ENCODE measurements at places on chromosomes 3 and 15.

- no peak for DNase-seq
These were observed 681.0 kb downstream of the DIPK2A start for GRCh38 chr3:144652573-144652972.

- no peak for DNase-seq
These were observed 9.7 kb upstream of the CRBN start for GRCh38 chr3:3189102-3189727.

GRCh38 chr3:171824824-171825221 is 14.5 kb upstream of the PLD1 start:
- DNase-seq, result no peak

DNA sequence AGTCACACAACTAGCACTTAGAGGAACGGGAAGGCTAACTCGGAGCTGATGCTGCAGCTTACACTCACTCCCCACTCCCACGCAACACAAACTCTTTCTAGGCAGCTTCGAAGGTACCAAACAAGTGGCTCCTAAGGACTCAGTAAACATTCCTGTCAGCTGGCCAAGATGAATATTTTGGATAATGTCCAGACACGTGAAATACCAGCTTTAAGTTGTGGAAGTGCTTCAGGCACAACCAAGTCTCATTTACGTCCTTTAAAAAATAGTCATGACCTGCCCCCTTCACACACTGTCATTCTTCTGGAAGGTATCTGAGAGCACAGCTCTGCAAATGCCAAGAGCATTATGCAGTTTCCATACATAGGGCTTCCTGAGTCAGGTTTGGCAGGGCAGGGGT is 1005.9 kb upstream of the CFAP20DC start:
- DNase-seq, result no peak

DNA sequence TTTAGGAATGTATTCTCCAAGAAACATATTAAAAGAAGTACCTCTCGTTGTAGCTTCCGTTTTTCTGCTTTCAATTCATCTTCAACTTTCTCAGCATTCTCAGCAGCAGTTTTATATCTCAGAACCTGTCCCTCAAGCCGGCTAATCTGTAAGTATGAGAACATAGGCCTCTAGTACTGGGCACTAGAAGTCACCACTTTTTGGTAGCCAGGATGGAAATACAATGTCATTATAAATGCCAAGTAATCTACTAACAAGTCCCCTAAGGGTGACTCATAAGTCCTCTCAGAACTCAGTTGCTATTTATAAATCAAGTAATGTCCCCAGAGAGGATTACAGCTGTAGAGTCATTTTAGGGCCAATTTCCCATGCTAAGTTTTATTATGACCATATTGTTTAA is 61.1 kb downstream of the MLH1 start:
- no peak for DNase-seq

- no peak for DNase-seq
These were observed 21.8 kb upstream of the CLDN18 start for GRCh38 chr3:137988152-137988551.

DNA sequence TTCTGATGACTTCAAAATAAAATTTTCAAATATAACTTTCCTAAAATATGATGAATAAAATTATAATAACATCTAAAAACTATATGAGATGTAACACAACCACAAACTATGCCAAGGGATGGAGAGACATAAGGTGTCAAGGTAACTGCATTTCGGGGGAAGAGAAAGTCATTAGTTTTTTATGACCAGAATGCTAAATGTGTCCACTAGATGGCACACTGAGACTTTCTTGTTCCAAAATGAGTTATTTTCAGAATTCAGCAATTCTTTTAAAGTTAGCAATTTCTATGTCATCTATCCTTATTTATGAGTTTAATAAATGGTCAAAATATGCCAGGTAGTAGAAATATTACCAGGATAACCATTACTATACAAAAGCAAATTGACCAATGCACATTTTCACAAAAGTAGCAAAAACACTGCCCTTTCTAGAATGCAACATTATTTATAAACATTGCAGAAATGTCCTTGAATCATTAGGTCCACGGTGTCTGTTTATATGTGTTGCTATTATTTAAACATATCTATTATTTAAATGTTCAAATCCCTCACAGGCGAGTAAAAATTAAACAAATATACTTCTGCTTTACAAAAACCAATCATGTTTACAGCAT is 374.2 kb downstream of the PLCL2 start:
- peak; percentile 10 for DNase-seq

- no peak for DNase-seq
These were observed 100.1 kb downstream of the TPRA1 start for GRCh38 chr3:127490271-127491023.

- DNase-seq, result no peak
These were observed 359.3 kb downstream of the PLOD2 start for GRCh38 chr3:145801696-145802095.

DNA sequence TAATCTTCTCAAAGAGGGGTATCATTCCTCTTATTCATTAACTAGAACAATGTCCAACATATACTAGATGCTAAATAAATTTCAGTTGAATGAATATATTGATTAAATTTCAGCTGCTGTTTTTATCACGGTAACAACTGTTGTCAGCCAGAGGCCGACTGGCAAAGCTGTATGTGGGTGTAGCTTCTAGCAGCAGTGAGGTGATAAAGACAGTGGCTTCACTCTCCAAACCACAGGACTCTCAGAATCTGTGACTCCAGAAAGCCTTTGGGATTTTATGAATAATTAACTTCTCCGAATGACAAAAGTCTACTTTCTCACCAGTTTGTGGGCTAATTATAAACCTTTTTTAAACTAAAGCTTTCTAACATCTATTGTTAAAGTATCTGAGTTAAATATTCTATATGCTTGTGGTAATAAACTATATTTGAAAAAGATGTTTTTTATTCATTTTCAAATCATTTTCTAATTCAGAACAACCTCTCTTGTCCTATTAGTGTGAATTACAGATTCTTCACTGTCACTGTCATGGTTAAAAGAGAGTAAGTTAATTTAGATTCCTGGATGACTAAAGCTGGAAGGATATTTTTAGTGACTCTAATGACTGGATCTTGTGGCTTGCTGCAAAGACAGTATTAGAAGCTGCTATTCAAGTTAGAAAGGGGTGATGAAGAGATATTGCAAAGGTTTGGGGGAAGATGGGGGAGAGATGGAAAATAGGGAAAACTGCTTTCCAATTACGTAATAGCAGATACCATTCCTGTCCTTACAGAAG is 796.4 kb upstream of the ARPP21 start:
- DNase-seq, result no peak

DNA sequence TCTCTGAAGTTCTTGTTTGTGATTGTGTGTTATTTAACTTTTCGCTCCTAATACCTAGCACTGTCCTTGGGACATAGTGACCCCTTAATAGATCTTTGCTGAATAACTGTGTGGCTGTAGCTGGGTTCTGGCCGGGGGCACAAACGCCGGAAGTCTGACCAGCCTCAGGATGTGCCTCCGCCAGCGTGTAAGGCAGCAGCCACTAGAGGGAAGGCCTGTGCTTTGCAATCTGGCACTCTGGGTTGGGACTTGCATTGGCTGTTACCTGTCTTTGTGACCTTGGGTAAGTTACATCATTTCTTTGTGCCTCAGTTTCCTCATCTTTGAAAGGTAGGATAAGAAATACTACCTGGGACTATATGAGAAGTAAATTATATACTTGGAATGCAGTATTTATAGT is 158.7 kb downstream of the GHSR start:
- DNase-seq, result no peak

- DNase-seq, result no peak
These were observed 30.6 kb downstream of the YEATS2 start for GRCh38 chr3:183728204-183728603.

GRCh38 chr3:150414258-150414657 is 6.2 kb downstream of the TSC22D2 start:
- DNase-seq, result no peak

- no peak for DNase-seq
These were observed 26.2 kb upstream of the LARS2 start for GRCh38 chr3:45362161-45362560.

DNA sequence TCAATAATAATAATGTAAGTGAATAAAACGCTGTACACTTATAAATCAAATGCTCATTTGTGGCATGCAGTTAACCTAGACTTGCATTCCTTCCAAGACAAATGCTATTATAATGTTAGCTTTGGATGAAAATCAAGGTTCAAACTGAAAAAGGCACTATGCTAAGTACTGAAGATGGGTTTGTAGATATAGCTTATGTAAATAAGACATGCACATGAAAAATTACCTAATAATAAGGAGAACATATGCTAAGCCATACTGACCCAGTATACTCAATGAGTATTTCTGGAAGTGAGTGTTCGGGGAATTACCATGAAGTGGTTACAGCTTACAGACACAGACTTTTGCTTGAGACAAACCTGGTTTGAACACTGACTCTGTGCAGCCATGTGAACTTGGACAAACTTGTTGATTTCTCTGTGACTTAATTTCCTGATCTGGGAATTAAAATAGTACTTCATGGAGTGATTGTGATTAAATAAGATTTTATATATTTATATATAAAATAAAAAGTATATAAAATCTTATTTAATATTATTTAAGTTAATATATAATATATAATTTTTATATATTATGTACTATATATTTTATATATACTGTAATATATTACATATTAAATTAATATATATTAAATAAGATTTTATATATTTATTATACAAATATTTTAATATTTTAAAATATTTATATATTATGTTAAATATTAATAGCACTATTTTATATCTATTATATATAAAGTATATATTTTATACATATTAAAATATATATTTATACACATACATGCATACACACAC is 159.2 kb downstream of the ZPLD1 start:
- DNase-seq, result no peak

GRCh38 chr15:71743861-71744382 is 66.4 kb upstream of the NR2E3 start:
- DNase-seq, result no peak

GRCh38 chr15:98518823-98519561 is 129.3 kb upstream of the IGF1R start:
- peak; percentile 70 for DNase-seq

DNA sequence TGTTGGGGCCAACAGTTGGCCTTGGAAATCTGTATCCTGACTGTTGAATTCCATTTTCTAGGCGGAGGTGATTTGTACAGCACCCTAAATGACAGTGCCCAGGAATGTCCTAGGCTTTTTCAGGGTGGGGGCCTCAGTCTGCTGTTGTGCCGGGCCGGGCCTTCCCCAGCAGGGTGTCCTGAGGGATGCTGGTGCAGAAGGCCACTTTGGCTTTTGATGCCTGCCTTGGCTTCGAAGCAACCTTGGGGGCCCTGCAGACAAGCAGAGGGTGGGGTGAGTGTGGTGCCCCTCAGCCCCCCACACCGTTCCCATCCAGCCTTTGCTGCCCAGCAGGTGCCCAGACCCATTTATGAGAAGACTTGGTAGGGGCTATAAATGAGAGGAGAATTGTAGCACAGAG is 33.0 kb downstream of the SYNM start:
- DNase-seq, result no peak

DNA sequence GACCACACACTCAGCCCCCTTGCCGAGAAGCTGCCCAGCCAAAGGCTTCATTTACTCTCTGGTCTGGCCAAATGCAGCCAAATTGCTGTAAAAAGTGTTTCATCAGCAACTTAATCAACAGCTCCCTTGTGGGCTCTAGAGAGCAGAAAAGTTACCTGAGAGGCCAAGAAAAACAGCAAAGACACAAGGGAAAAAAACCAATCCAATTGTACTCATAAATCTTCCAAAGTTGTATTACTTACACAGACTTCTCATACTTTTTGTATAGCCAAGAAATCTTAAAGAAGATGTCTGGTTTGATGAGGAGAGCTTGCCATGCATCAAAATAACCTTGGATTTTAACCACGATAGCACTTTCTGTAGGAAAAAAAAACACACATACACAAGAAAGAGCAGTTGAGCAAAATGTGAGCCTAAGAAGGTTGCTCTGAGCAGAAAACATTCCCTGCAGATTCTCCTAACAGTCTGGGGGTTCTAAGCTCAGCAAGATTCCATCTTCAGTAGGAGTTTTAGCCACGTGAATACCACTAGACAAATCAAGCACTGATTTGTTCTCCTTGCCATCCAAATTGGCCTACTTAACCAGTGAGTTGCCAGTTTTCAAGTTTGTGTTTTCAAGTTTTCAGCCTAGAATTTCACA is 120.0 kb downstream of the CYP19A1 start:
- DNase-seq, result no peak

Data from left renal pelvis (tissue), 4 donors.